ENCODE measurements at places on chromosomes 13 and 19.

DNA sequence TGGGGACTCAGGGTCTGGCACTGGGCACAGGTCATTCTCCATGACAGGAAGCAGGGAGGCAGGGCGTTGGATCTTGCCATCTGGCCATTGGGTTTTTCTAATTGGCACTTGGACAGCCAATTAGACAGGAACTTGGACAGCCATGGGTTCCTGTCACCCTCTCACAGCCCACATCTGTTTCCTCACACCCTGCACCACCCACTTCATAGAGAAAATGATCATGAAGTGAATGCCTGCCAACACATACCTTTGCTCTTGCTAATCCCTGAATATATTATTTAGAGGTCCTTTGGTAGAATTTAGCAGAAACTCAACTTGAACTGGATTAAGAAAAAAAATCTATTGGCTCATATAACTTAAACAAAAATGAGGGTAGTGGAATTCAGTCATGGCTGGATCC is 4.9 kb upstream of the OLFM2 start:
- DNase-seq: no peak

- DNase-seq: no peak
These were observed 24.4 kb upstream of the OR7C2 start for GRCh38 chr19:14916848-14917247.

GRCh38 chr13:46839399-46839798 is 42.4 kb upstream of the ESD start:
- no peak for DNase-seq

DNA sequence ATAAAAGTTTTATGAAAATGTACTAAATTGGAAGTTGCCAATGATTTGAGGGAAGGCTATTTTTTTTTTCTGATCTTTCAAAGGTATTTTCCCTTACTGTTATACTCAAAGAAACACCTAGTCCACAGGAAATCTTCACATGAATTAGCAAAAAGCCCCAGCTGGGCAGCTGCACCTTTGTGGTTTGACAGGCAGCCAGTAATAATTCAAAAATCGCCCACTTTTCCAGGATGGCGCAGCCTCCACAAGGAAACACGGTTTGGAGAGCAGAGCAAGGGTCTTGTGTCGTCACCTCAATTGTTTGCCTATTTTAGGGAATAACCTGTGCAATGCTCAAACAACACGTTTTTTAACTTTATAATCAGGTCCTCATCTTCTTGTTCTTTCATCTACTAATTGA is 324.9 kb upstream of the GPC6 start:
- DNase-seq: no peak

GRCh38 chr19:18442941-18443340 is 5.0 kb upstream of the ISYNA1 start:
- no peak for DNase-seq

DNA sequence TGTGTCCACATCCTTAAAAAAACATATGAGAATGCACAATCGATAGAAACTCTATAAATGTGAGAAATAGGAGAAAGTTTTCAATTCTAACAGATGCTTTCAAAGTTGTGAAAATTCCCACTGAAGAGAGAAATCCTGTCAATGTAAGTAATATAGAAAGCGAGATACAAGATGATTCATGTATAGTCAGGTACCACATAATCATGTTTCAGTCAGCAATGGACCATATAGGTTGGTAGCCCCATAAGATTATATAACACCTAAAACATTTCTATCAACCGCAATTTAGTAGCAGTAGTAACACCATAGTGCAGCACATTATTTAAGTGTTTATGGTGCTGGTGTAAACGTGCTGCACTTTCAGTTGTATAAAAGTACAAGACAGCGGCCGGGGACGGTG is 18.5 kb downstream of the ZNF791 start:
- no peak for DNase-seq

DNA sequence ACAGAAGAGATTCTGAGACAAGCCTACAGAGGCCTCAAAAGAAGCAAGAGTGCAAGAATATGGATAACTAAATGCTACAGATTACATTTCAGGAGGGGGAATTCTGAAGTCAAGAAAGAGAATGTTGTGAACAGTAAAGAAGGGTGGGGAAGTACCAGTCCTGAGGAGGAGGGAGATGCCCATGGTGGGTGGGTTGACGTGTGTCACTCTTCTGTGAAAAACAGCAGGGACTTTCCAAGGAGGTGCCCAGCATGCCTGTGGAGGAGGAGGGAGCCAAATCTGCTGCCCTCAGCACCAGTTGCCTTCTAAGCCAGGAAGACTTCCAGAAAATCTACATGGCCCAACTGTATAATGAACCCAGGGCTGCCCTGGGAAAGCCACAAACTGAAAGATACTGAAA is 87.7 kb downstream of the SGCG start:
- no peak for DNase-seq

- no peak for DNase-seq
These were observed 478.4 kb downstream of the FOXO1 start for GRCh38 chr13:40187841-40188591.

DNA sequence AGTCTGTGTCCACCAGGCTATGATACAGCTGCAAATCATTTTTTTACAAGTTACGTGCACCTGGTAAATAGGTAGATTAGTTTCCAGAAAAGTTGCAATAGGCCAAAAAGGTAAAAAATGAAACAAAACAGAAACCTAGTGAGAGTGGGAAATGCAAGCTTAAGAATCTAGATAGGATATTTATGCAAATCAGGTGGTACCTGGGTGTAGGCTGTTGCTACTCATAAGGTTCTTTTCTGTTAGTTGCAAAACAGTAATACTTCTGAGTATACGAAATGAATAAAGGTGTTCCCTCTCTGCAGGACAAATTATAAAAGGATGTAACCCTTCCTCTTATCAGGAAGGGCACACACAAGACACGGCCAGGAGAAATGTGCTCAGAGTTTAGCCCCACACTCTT is 97.9 kb downstream of the UGGT2 start:
- no peak for DNase-seq

DNA sequence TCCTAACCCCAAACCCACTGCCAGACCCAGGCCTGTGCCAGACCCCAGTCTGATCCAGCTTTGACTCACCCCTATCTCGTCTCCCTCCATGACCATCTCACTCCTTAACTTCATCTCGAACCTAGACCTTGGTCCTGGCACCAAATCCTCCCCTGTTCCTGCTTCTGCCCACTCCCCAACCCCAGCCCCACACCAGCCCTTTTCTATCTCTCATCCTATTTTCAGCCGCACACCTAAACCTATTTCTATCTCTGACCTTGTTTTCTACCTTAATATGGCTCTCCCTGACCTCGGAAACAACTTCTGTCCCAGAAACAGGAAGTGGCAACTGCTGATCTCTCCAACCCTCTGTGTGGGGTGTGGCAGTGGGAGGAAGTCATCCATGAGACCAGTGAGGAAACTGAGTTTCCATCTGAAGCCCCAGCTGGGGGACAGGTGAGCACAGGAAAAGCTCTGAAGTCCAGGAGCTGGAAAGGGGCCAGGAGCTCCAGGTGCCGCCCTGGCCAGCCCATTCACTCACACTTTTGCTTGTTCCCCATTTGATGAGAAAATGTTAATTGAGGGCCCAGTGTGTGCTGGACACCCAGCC is 13.7 kb downstream of the PTH2 start:
- DNase-seq: no peak

DNA sequence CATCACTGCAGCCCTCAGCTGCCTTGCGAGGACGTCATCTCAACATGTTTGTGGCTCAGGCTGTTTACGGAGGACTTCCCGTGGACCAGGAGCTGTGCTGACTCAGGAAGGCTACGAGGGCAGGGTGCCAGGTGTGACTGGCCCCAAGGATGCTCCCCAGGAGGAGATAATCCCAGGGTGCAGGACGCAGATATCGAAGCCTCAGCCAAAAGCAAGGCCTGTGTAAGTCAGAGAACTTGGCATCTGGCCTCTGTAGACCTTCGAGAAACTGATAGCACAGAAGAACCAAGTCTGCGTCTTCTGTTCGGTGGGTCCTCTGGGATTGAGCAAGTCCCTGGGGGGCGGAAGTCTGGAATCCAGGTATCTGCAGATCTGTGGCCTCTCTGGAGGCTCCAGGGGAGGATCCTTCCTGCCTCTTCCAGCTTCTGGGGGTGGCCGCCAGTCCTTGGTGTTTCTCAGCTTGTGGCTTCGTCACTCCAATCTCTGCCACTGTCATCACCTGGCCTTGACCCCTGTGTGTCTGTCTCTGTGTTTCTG is 2.6 kb upstream of the DOHH start:
- DNase-seq: no peak

GRCh38 chr13:60411983-60412382 is 15.0 kb downstream of the TDRD3 start:
- no peak for DNase-seq

- no peak for DNase-seq
These were observed 1485.3 kb downstream of the PCDH9 start for GRCh38 chr13:65744836-65745235.

GRCh38 chr13:20461860-20462532 is 63.7 kb downstream of the CRYL1 start:
- DNase-seq: no peak

- DNase-seq: no peak
These were observed 41.5 kb downstream of the ZNF682 start for GRCh38 chr19:19997656-19998268.

DNA sequence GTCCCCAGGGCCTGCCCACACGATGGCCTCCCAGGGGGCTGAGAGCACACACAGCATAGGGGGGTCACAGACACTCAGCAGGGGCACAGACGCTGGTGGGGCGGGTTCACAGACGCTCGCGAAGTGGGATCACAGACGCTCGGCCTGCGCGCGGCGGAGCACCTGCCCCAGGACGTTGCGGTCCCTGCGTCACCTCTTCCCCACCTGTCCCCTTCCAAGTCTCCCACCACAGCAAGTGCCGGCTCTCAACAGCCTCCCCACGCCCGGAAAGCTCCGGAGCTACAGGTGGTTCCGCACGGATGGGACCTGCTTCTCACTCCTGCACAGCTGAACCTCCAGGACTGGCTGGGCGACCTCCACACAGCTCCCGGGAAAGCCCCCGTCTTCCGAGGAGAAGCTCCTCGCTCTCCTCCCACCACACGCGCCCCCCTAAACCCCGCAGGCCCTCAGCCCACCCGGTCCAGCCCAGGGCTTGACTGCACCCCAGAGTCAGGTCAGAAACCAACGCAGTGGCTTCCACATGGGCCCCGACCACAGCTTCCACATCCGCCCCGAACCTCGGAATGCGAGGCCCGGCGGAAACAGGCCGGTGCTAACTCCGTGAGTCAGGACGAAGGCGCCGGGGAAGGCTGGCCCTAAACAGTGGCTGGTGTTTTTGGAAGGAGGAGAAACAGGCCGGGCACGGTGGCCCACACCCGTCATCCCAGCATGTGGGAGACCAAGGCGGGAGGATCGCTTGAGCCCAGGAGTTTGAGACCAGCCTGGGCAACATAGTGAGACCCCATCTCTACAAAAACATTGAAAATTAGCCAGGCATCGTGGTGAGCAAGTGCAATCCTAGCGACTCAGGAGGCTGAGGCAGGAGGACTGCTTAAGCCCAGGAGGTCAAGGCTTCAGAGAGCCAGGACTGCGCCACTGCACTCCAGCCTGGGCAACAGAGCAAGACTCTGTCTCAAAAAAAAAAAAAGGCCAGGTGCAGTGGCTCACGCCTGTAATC is 16.5 kb downstream of the BTBD2 start:
- DNase-seq: no peak

GRCh38 chr19:43545981-43546380 is 13.0 kb downstream of the ZNF575 start:
- no peak for DNase-seq

DNA sequence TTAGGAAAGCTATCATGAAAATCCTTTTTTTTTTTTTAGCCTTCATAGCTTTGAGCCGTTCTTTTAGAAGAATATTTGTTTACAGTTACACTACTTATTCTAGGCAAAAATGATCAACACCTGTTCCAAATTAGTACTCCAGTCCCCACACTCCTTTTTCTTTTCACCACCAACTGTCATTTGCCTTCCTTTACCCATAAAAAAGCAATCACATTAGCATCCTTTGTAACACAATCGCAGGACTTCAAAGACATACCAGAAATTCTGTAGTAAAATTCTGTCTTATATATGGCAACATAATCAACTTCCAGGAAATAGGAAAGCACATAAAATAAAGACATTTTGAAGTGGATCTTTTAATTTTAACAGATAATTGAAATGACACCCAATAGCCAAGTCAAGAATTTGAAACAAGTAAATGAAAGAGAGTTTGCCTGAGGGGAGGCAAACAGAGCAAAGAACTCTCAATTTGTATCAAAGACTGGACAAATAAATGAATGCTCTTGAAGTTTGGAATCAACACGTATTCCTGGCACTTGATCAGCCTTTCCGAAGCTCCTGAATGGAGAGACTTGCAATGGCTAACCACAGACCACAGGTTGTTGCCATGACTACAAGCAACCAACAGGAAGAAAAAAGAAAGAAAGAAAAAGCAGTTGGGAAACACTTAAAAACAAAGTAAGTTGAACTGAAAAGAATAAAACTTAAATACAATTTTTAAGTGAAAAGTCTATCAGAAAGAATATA is 206.8 kb downstream of the PCDH9 start:
- DNase-seq: no peak

DNA sequence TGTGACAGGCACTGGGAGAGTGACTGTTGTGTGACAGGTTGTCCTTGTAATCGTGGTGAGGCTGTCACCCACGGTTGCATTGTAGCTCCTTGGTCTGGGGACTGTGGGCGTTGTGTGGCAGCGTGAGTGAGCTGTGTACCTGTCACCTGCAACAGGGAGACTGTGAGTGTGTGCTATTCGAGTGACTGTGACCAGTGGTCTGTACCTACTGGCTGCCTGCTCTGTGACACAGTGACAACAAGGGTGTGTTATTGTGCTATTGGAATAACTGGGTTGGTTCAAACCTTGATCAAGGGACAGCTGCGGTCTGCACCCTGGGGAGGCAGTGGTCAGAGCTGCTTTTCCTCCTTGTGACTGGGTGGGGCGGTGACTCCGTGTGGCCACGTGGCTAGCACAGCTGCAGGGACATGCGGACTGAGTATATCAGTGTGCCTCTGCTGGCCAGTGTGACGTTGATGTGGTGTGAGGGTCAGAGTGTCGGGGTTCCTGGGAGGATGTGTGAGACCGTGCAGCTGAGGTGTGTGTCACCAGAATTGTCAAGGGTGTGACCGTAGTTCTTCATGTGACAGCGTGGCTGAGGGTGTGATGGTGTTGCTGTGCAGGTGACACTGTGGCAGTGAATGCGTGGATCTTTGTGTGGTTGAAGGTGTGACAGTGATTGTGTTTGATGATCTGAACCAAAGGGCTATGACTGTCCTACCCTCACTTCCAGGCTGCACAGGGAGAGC is 10.1 kb upstream of the NFIX start:
- peak; percentile 80 for DNase-seq

DNA sequence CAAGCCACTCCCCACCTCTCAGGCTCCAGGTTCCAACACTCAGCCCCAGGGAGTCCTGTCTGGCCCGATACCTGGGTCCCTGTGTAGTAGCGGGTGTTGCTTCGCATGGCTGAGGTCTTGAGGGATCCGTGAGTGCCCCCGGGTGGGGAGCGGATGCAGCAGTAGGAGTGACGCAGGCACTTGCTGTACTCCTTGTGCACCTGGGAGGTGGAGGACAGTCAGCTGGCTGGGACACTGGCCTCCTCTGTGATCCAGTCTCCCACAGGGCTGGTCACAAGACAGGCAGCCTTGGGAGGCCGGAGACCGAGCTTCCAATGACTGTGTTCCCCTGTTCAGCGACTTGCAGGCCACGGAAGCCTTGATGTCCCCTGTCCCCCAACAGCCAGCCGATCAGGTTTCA is 16.3 kb upstream of the ASF1B start:
- DNase-seq: no peak

- no peak for DNase-seq
These were observed 65.9 kb downstream of the CHST8 start for GRCh38 chr19:33687481-33688170.
